Stimulated activated CD8-positive, alpha-beta memory T cell treated with anti-CD3 and anti-CD28 coated beads, Interleukin-7, amount 100 ng/mL, for 1 hour (primary cell): ENCODE measurements at places on chromosomes 13 and 19.

DNA sequence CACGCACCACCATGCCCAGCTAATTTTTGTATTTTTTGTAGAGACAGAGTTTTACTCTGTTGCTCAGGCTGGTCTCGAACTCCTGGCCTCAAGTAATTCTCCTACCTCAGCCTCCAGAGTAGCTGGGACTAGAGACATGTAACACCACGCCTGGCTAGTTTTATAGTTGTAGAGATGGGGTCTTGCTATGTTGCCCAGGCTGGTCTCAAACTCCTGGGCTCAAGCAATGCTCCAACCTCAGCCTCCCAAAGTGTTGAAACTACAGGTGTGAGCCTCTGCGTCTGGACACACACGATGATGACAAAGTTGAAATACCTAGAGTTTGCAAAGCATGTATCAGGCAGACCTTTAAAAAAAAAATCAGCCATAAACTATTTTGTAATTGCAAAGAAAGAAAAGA, 4.6 kb upstream of the PTOV1 start:
- DNase-seq: no peak

DNA sequence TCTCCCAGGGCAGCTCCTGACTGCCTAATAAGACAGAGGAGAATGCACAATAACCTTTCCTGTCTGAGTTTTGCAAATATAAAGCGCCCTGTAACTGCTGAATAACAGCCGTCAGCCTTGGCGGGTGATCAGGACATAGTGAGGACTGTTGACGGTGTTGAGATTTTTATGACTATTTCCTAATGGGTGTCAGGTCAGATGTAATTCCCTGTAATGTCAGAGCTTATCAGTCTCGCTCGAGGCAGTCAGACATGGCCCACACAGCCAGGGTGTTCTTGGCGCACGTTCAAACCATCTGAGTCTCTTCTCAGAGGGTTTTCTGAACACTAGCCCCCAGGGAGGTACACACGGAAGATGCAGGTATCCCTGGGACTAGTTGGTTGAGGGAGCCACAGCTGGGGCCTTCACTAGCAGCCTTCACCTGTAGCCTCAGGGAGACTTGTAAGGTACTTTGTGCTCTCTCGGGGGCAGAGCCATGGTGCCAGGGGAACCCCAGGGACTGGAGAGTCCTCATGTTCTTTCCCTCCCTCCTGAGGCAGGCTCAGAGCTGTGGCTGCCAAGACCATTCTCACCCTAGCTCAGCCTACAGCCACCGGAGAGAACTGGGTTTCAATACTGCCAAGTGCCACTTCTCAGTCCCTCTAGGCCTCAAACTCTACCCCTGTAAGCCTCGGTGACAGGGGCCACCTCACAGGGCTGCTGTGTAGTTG, 213.1 kb downstream of the UQCRFS1 start:
- DNase-seq: no peak

DNA sequence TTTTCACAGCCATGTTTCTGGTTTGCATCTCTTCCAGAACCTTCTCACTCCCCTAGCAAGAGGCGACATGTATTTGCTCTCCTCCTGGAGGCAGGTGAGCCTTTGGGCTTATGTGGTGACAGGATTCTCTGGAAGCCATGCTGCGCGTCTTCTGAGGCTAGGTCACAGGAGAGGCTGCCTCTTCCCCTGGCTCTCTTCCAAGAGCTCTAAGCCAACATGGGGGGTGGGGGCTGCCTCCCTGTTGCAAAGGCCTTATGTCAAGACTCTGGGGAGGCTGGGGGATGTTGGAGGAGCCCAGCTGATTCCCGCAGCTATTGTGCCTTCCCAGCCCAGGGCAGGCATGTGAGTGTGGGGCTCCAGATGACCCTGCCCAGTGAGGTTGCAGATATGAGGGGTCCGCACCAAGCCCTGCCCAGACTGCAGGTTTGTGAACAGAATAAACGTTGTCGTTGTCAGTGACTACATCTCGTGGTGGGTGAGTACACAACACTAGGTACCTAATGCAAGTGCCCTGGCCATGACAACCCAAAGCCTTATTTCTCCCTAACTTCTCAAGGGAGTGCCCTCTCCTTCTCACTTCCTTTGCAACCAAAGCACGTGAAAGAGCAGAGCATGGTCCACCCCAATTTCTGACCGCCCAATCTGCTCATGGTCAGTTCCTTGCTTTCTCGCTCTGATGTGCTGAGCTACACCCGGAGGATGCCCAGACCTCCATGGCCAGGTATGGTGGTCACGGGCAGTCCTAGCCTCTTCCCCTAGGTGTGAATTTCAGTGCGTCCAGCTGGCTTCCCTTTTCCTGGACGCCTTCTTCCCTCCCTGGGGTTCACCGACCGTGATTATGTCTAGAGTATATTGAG, 44.9 kb downstream of the TEX29 start:
- DNase-seq: no peak

GRCh38 chr13:113143466-113144254, 14.8 kb upstream of the PROZ start:
- DNase-seq: no peak

GRCh38 chr13:63631006-63631405, 2215.4 kb upstream of the PCDH20 start:
- no peak for DNase-seq

- DNase-seq: no peak
Observed at GRCh38 chr19:31512181-31512970, 163.1 kb upstream of the TSHZ3 start.

GRCh38 chr19:12648088-12648487, 18.5 kb downstream of the MAN2B1 start:
- no peak for DNase-seq

GRCh38 chr19:2575734-2576481, 100.0 kb downstream of the GADD45B start:
- DNase-seq: no peak

- no peak for DNase-seq
Observed at GRCh38 chr13:59261928-59262488, 901.7 kb downstream of the DIAPH3 start.

DNA sequence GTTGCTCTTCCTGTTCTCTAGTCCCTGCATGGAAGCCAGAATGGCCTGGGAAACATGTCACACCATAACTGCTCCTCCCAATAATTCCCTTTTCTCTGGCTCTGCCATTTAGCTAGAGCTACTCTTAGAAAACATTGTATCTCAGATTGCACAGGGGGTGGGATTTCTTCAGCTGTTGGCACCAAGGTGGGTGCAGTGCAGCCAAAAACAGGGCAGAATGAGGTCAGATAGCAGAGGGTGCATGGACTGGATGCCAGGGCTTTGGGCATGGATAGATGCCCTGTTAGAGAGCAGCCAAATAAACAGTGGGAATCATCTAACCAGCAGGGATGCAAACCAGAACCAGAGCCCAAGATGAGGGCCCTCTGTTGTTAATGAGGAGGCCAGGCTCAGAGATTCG, 4.9 kb upstream of the AMER2 start:
- DNase-seq: no peak

DNA sequence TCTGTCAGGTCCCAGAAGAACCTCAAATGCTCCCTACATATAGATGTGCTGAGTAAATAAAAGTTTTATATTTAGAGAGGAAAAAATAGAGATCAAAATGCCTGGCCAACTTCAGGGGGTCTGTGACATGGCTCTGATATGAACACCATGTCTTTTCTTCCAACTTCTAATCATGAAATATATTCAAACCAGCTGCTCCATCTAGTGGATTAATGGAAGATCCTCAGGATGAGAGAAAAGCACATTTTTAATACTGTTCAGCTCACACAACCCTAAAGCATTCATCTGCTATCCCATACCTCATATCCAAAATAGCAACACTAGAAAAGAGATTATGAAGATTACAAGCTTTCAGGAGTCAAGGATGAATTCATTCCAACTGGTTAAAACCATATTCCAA, 56.0 kb upstream of the DOCK9 start:
- no peak for DNase-seq

DNA sequence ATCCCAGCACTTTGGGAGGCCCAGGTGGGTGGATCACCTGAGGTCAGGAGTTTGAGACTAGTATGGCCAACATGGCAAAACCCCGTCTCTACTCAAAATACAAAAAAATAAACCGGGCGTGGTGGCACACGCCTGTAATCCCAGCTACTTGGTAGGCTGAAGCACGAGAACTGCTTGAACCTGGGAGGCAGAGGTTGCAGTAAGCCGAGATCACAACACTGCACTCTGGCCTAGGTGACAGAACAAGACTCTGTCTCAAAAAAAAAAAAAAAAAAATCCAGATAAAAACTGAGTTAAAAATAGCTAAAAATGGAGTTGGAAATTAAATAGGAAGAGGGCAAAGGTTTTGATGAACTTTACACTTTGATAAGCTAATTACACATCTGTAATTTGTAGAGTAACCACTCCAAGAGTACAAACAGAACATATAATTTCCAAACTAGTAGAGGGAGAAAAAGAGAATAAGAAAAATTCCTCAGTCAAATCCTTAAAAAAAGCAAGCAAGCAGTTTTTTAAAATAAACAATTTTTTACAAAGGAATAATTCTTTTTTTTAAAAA, 10.3 kb downstream of the TGDS start:
- DNase-seq: no peak

DNA sequence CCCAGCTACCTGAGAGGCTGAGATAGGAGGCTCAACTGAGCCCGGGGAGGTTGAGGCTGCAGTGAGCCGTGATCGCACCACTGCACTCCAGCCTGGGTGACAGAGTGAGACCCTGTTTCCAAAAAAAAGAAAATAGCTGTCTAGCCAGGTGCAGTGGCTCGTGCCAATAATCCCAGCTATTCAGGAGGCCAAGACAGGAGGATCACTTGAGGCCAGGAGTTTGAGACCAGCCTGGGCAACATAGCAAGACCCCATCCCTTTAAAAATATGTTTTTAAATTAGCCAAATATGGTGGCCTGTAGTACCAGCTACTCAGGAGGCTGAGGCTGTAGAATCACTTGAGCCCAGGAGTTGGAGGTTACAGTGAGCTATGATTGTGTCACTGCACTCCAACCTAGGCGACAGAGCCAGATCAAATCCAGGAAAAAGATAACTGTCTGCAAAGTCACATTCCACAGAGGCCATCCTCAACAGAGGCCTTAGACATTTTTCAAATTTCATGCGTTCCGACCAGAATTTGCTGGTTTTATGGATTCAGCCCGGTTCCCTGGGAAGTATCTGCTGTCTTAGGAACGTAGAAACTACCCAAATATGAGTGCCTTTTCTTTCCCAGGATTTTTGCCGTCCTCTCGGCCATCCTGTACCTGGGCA, 58.7 kb upstream of the USE1 start:
- no peak for DNase-seq

DNA sequence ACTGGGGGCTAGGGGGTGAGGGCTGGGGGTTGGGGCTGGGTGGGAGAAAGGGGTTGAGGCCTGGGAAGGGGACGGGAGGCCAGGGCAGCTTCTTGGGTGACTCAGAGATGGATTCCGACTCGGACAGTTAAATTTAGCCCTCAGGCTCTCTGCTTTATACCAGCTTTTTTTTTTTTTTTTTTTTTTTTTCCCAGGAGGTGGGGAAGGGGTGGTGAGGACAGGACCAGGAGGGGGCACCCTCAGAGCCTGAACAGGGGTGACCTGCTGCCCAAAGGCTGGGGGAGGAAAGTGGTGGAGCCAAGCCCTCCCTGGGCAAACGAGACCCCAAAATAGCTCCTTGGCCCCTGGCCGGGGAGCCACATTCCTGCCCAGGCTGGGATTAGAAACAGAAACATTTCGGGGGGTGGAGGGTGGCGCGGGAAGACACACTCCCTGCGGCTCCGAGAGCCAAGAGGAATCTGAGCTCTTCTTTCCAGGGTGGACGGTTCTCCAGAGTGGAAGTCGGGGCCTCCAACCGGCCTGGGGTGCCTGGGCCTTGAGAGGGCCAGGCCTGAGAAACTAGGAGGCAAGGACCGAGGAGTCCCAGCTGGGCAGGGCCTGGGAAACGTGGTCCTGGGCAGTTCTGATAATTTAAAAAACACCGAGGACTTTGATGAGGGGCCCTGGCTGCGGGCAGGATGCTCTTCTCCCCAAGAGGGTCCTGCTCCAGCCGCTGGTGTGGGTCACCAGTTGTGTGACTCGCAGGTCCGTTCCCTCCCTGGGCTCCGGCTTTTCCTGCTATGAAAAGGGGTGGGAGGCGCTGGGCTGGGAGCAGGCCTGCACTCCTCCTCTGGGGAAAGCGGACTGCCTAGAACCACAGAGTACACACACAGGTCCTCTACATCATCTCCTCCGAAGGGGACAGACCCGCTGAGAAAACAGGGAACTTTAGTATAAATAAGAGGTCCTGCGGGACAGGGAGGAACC, 813 bp upstream of the DMPK start:
- DNase-seq: no peak

DNA sequence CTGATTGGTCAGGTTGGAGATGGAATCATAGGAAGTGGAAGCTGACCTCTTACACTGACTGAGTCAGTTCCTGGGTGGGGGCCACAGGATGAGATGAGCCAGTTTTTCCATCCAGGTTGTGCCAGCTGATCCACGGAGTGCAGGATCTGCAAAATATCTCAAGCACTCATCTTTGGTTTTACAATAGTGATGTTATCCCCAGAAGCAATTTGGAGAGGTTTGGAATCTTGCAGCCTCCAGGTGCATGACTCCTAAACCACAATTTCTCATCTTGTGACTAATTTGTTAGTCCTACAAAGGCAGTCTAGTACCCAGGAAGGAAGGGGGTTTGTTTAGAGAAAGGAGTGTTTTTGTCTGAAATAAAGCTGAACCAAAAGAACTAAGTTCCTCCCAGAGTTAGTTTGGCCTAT, 212.8 kb downstream of the SLITRK6 start:
- DNase-seq: no peak

- no peak for DNase-seq
Observed at GRCh38 chr13:39810091-39810877, 154.8 kb downstream of the COG6 start.

DNA sequence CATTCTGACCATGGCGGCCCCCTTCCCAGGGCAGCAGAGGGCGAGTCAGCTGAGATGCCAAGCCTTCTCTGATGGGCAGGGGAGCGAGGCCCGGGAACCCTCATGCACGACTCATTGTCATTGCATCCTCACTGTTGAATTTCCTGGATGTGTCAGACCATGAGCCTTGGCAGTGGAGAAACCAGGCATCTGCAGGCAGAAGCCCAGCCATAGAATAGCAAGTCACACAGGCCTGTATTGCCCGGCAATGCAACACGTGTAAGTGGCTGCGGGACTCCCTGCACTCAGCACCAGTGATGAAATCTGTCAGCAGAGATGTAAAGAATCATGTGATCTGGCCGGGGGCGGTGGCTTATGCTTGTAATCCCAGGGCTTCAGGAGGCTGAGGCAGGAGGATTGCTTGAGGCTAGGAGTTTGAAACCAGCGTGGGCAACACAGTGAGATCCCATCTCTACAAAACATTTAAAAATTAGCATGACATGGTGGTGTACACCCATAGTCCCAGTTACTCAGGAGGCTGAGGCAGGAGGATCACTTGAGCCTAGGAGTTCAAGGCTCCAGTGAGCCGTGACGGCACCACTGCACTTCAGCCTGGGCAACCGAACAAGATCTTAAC, 199.7 kb downstream of the KATNAL1 start:
- DNase-seq: no peak

- DNase-seq: no peak
Observed at GRCh38 chr13:110213461-110214074, 93.4 kb downstream of the COL4A1 start.

GRCh38 chr19:44694184-44694579, 4.8 kb upstream of the CEACAM16 start:
- no peak for DNase-seq
